ENCODE measurements at places on chromosomes 2 and 18.

GRCh38 chr2:2291500-2292260, 39.4 kb downstream of the MYT1L start:
- H3K4me3 ChIP-seq, result no peak overlapping the region
- H3K27ac ChIP-seq, result no peak overlapping the region
- H3K27me3 ChIP-seq, result no peaks in the 10 kb centered on the region

DNA sequence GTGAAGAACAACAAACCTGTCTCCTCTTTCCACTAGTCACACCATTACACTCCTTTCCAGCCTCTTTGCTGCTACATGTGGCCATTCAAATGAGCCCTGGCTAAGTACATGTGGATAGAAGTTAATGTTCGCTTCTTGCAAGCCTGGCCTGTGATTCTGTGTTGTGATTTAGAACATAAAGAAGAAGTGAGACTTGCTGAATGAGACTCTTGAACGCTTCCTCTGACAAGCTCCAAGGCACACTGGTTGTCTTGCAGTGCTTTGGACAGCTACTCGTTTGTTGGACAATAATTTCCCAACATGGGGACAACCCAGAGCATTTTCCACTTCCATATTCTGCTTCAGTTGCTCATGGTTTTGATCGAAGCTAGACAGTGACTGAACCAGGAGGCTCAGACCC, 57.3 kb downstream of the CCDC74A start:
- DNase-seq, result no peak
- H3K36me3 ChIP-seq, result no peaks in the 10 kb centered on the region
- peaks cover 61% of the 10 kb centered on the region for H3K27me3 ChIP-seq

DNA sequence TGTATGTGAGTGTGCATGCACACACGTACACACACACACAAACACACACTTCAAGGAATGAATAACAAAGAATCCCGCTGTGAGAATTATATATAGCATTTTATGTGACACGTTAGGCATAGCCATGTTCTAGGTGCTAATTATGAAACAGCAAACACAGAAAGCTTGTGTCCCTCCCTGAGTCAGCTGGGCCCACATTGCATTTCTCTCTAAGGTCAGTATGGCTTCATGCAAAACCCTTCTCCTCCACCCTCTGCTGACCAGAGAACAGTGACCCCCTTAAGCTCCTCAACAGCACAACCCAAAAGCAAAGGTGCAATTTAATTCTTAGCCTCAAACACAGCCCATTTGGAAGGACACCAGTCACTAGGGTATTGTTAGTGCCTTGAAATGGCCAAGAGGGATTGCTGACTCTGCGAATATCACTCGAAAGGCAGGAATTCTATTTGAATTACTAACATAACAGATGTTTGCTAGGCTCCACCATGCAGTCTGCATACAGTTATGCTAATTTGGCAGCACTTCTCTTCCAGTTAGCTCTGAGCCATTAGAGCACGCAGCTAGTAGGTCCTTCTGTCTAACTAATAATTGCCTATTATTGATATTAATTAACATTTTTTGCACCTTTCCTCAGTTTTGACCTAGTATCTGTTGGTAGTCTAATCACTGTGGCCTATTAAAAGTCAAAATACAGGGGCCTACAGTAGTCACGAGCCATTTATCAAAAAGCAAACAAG, 149.0 kb downstream of the LNPK start:
- H3K4me3 ChIP-seq, result no peak overlapping the region
- DNase-seq, result no peak

GRCh38 chr18:76996429-76996828, 136.2 kb downstream of the MBP start:
- no peak overlapping the region for H3K27ac ChIP-seq
- H3K36me3 ChIP-seq, result no peaks in the 10 kb centered on the region
- no peak overlapping the region for H3K4me3 ChIP-seq
- H3K27me3 ChIP-seq, result no peaks in the 10 kb centered on the region
- H3K4me1 ChIP-seq, result peaks cover 16% of the 10 kb centered on the region

DNA sequence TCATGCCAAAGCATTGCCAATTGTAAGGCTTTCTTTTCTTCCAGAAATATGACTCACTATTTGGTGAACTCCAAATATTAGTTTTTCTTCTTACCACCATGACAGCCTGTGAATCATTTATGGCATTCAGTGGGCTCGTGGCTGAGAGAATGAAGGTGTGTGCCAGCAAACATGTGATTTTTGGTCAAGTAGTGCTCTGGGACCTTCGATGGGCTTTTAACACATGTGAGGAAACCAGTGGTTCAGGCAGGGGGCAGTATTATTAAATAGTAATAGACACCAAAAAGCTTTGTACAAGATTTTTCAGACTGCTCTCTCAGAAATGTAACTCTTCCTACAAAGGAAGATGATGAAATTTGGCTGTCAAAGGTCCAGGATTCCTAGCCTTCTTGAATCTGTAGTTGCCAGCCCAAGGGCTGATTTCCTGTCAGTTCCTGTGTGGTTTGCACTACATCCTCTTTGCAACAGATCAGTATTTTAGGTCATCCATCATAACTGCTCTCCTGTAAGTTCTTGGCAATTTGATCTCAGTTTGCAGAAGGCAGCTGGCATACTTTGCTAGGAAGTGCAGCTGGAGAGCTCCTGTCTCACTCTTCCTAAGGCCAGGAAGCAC, 64.3 kb downstream of the BABAM2 start:
- peak overlapping the region; percentile 90 for H3K27ac ChIP-seq
- peak; percentile 72 for DNase-seq
- H3K4me1 ChIP-seq, result peaks cover 94% of the 10 kb centered on the region
- H3K27me3 ChIP-seq, result no peaks in the 10 kb centered on the region

DNA sequence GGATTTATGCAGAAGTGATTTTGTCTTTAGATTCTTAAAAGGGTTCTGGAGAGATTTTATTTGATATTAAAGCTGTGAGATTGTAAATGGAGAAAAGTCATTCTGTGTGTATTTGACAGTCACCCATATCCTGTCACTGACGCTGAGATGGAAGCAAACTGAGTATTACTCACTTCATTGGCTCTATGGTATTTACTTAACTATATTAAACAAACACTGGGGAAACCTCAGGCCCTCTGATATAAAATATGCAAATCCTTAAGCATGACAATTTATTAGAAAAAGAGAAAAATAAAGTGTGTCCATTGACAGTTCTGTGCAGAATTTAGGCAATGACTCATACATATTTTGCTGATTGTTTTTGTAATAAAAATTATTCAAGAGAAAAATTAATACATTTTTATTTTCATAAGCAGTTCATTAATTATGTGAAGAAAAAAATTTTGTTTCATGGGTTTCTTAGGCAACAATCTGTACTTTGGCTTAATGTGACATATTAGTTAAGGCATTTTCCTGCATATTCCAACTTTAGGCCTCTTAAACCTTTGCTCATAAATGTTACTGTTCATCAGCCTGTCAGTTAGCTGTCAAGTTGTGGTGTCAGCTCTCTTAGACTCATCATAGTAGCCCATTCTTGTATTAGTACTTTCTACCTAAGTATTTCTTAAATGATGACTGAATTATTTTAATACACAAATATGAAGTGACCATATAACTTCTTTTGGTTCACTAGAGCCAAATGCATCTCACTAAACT, 99.9 kb downstream of the PARD3B start:
- no peak for DNase-seq
- H3K4me3 ChIP-seq, result no peak overlapping the region
- no peak overlapping the region for H3K27ac ChIP-seq
- H3K27me3 ChIP-seq, result no peaks in the 10 kb centered on the region
- no peaks in the 10 kb centered on the region for H3K36me3 ChIP-seq

DNA sequence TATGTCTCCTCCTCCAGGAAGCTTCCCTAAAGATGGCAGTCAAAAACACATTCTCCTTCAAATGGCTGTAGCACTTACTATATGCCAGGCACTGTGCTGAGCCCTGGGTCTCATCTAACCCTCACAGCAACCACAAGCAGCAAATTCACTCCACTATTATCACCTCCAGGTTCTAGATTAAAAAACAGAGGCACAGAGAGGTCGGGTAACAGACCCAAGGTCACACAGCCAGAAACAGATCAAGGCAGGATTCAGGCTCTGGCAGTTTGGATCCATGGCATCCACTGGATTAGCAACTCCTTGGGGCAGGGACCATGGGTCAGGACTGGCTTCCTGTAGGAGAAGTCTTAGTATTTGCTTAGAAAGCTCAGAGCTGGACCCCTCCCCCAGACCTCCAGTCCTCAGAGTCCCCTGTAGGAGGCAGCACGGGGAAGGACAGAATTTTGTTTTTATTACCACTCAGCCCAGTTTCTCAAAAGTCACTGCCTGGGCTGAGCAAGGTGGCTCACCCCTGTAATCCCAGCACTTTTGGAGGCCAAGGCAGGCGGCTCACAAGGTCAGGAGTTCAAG, 34.4 kb downstream of the ZFP36L2 start:
- H3K27me3 ChIP-seq, result no peaks in the 10 kb centered on the region
- H3K4me3 ChIP-seq, result no peak overlapping the region
- peak overlapping the region; percentile 34 for H3K27ac ChIP-seq
- no peaks in the 10 kb centered on the region for H3K36me3 ChIP-seq

DNA sequence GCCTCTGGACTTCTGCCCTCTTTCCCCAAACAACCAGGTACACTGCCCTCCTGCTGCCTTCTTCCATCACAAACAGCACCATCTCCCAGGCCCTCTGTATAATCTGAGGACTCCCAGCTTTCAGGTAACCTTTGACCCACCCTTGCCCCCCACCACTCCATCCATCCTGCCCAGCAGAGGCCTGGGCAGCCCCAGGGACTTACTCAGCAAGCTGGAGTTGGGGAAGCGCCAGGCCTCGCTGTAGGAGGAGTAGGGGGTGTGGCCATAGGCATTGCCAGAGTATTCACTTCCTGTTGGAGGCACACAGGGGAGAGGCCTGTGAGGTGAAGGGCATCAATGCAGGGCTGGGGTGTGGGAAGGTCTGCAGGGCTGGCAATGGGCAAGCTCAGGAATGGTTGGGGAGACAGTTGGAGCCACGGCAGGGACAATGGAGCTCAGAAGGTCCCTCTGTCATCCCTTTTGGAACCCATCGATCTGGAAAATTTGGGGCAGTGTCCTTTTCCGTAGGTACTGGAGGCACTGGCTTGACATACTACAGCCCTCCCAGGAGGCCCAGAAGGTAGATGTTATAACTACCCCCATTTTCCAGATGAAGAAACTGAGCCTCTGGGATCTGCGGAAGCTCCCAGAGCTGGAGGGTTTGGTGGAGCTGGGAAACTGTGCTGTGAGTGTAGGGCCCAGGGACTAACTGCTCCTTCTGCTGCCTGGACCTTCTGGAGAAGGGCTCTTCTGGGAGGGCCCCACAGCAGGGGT, 46.3 kb downstream of the PSD4 start:
- peaks cover 22% of the 10 kb centered on the region for H3K4me1 ChIP-seq
- no peak overlapping the region for H3K4me3 ChIP-seq
- no peak for DNase-seq

GRCh38 chr2:56088411-56088810, 95.4 kb upstream of the CCDC85A start:
- no peak overlapping the region for H3K4me3 ChIP-seq
- H3K4me1 ChIP-seq, result no peaks in the 10 kb centered on the region
- no peaks in the 10 kb centered on the region for H3K27me3 ChIP-seq
- no peaks in the 10 kb centered on the region for H3K36me3 ChIP-seq

All from natural killer cell treated with Interleukin-12 subunit alpha and Interleukin-12 subunit beta and Interleukin-15 and Interleukin-18, amount 100 ng/mL, for 72 hours (primary cell).